Mesothelial cell of epicardium (in vitro differentiated cells): ENCODE measurements at places on chromosomes 3 and 15. TPM values are rescaled to one million over a fixed set of nuclear protein-coding genes. Genes with fewer than 3 reads are reported as not detected.

DNA sequence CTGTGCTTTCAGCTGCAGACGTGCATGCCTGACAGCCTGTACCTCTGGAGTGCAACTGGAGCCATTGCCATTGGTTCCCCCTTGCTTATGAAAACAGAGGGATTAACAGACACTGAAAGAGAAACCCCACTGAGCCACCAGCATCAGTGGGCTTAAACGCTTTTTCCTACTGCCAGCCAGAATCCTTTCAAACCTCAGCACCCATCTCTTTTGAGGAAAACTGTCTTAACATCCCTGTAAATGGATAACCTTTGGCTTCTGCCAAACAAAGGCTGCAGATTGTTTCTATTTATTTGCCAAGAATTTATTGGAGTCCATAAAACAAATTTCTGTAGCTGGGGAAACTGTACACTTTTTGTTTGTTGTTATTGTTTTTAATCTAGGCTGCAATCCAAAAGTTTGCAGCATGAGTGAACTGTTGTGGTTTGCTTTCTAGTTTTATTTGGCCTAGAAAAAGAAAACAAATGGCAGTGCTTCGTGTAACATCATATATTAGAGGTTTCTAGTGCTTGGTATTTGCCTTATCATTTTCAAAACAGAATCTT, 369.2 kb upstream of the IL12A start:
- no peaks in the 10 kb centered on the region for H3K27me3 ChIP-seq
- H3K27ac ChIP-seq, result no peak overlapping the region
- no peaks in the 10 kb centered on the region for H3K36me3 ChIP-seq
- peaks cover 19% of the 10 kb centered on the region for H3K4me1 ChIP-seq
- no peak for DNase-seq

DNA sequence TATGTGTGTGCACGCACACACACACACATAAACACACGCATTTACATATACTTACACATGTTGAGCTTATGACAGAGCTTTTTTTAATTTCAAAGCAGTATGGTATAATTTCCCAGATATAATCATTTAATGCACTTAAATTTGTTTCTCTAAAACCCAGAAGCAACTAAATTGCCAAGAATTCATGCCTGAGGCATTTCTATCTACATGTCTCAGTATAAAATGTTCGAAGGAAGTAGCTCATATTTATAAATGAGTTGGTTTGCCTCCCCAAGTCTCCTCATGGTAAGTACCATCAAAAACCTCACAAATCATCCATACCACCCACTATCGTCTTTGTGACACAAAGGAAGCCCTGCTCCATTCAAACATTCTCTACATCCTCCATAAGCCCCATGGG, 130.6 kb downstream of the RPL22L1 start:
- DNase-seq, result no peak
- peak overlapping the region; percentile 38 for H3K27ac ChIP-seq
- no peaks in the 10 kb centered on the region for H3K27me3 ChIP-seq
- H3K36me3 ChIP-seq, result no peaks in the 10 kb centered on the region

GRCh38 chr3:115968871-115969270, 345.6 kb downstream of the GAP43 start:
- peaks cover 7% of the 10 kb centered on the region for H3K27me3 ChIP-seq
- H3K4me3 ChIP-seq, result no peak overlapping the region
- H3K27ac ChIP-seq, result no peak overlapping the region
- peaks cover 3% of the 10 kb centered on the region for H3K36me3 ChIP-seq
- H3K4me1 ChIP-seq, result no peaks in the 10 kb centered on the region

GRCh38 chr3:65992106-65992505, 46.6 kb downstream of the MAGI1 start:
- peaks cover 7% of the 10 kb centered on the region for H3K36me3 ChIP-seq
- no peaks in the 10 kb centered on the region for H3K27me3 ChIP-seq
- H3K4me3 ChIP-seq, result no peak overlapping the region
- peaks cover 21% of the 10 kb centered on the region for H3K4me1 ChIP-seq
- no peak overlapping the region for H3K27ac ChIP-seq

DNA sequence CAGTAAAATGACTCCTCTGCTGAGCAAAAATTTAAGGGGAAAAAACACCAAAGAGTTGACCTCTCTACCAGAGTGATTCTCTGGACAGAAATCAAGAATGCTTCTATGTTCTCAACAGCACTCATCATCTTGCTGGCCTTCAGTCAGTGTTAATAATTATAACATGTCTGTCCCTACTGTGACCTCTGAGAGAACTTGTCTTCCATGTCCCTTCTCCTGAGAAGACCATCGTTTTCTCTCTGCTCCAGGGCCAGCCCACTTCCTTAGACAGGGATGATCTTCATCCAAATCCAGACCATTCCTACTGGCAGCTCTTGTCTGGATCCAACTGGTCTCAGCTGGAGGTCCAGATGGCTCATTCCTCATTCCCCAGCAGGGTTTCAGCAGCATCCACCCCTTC, 139.0 kb upstream of the NECTIN3 start:
- no peaks in the 10 kb centered on the region for H3K36me3 ChIP-seq
- H3K27me3 ChIP-seq, result no peaks in the 10 kb centered on the region
- no peak overlapping the region for H3K4me3 ChIP-seq
- DNase-seq, result no peak

DNA sequence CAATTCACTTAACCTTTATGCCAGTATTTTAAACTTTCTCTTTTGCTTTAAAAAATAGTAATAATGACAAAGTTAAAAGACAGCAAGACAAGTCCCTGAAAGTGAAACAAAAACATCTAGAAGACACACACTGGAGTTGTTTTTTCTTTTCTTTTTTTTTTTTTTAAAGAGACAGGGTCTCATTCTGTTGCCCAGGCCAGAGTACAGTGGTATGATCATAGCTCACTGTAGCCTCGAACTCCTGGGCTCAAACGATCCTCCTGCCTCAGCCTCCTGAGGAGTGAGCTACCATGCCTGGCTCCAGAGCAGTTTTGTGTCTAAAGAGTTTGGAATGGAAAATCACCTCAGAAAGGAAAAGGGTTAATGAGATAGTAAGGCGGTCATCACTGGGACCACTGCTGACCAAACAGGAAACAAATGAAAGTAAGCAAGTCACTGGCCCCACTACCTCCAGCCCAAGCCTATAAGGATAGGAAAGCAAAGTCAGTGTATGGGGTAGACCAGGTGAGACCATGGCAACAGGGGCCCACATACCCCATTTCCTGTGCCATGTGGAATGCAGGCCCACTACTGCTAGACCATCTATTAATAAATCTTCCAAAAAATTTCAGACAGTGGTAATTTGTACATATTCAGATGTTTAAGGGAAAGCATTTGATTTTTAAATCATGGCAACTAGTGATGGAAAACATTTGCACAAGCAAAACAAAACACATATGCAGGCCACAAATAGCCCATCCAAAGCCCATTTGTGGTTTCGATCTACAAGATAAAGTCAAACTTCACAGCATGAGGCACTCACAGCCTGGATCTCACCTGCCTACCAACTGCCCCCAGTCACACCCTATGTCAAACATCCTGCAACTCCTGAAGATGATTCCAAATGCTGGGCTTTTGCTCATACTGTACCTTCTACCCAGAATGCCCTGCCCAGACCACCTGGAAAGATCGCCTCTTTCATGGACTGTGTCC, 62.6 kb downstream of the OSBPL10 start:
- H3K27me3 ChIP-seq, result no peaks in the 10 kb centered on the region
- peaks cover 27% of the 10 kb centered on the region for H3K4me1 ChIP-seq
- DNase-seq, result no peak
- no peak overlapping the region for H3K4me3 ChIP-seq
- H3K36me3 ChIP-seq, result peaks cover 11% of the 10 kb centered on the region

The KCNMB3 gene
- total RNA-seq, result 4.1 to 5.2 TPM (median 4.9 TPM) in 3 replicates

DNA sequence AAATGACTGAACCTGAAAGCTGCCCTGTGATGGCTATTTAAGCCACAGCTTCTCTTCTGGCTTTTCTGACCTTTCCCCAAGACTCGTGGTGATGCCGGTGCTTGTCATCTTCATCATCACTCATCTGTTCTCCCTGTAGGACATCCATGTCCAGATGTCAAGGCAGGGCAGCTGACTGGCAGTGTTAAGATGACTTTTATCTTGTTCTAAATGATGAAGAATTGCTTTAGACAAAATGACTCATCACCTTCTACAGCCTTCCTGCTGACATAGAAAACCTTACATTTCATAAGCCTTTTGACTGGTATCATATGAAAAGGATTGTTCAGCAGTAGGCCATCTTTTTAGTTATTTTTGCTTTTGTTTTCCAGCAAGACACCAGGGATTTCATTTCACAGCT, 67.0 kb upstream of the GPR149 start:
- no peaks in the 10 kb centered on the region for H3K36me3 ChIP-seq
- no peak overlapping the region for H3K4me3 ChIP-seq
- H3K27ac ChIP-seq, result no peak overlapping the region
- no peaks in the 10 kb centered on the region for H3K4me1 ChIP-seq
- H3K27me3 ChIP-seq, result no peaks in the 10 kb centered on the region

GRCh38 chr15:83205725-83206324, 1.8 kb downstream of the HDGFL3 start:
- peak overlapping the region; percentile 90 for H3K4me3 ChIP-seq
- no peak for DNase-seq
- H3K36me3 ChIP-seq, result no peaks in the 10 kb centered on the region
- H3K27me3 ChIP-seq, result no peaks in the 10 kb centered on the region

DNA sequence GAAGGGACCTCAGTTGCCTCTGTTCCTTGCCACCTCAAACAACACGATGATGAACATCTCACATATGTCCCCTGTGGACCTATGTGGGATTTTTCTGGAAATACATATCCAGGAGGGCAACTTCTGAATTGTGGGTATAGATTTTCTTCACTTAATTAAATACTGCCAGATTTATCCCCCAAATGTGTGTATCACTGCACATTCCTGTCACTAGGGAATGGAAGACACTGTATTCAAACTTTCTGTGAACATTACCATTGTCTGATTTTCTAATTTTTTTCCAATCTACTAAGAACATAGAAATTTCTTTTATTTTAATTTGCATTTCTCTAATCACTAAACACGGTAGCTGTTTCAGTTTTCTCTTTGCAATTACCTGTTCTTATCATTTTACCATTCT, 102.0 kb upstream of the MRPS22 start:
- no peaks in the 10 kb centered on the region for H3K36me3 ChIP-seq
- no peak overlapping the region for H3K4me3 ChIP-seq
- H3K27ac ChIP-seq, result no peak overlapping the region
- H3K4me1 ChIP-seq, result no peaks in the 10 kb centered on the region
- no peak for DNase-seq

DNA sequence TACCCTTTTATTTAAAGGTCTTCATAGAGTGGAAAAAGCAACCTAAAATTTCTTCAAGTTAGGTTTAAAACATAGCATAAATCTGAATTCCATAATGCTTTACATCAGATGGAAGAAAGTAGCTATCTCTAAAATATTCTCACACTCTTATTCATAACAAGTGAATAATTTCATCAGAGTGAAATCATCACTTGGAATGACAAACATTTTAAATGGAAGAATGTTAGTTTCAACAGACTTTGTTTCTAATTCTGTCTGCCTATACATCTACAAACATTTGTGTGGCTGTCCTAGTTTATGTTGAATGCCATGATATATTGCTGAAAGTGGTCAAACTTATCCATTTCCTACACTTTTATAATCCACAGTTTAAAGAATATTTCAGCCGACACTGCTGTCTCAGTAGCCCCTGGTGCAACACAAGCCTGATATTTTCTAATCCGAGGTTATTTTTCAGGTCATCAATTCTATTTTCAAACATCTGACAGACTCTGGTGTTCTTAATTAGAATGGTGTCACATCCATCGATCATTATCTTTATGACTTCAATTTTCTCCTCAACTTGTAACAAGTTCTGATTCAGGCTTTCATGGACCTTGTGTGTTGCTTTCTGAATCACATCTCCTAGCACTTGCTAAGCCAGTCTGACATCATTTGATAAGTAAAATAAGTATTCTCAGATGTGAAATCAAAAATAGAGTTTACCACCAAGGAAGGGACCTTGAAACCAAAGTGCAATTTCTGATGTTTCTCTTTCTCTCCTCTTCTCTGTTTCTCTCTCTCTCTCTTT, 17.1 kb upstream of the CNTN3 start:
- no peak overlapping the region for H3K27ac ChIP-seq
- no peaks in the 10 kb centered on the region for H3K36me3 ChIP-seq
- H3K4me1 ChIP-seq, result no peaks in the 10 kb centered on the region
- DNase-seq, result no peak
- no peak overlapping the region for H3K4me3 ChIP-seq

DNA sequence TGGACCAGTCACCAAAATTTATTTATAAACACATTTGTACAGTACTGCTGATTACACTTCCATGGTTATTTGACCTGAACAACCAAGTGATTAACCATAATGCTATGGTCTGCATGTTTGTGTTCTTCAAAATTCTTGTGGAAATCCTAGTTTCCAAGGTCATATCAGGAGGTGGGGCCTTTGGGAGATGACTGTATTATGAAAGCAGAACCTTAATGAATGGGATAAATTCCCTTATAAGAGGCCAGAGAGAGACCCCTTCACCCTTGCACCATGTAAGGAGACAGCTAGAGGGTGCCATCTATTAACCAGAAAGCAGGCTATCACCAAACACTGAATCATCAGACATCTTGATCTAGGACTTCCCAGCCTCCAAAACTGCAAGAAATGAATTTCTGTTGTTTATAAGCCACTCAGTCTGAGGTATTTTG, 1.9 kb downstream of the SCAPER start:
- peaks cover 31% of the 10 kb centered on the region for H3K4me1 ChIP-seq
- H3K36me3 ChIP-seq, result peaks cover 13% of the 10 kb centered on the region
- no peaks in the 10 kb centered on the region for H3K27me3 ChIP-seq

DNA sequence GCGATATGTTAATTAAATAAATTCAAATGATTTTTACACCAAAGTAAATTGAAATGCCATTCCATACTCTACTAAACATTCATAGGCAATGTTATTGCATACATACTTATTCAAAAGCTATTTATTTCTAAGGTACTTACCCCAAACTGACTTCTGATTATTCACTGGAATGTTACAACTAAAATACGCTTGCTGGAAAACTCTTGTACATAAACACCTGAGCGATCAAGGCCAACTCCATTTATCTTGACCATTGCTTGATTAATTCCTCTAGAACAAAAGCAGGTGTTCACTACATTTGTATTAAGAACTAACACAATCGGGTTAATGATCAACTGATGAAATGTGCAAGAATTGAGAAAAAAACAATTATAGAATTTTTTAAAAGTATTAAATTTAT, at the start of gene SERPINI2:
Gene SERPINI2, minus strand, starts transcription at position 180 of the 400 bp plus-strand sequence. CDS start 2,208 bp downstream, outside the sequence.
- no peak for DNase-seq
- no peaks in the 10 kb centered on the region for H3K27me3 ChIP-seq
- H3K27ac ChIP-seq, result no peak within 1 kb of the TSS

DNA sequence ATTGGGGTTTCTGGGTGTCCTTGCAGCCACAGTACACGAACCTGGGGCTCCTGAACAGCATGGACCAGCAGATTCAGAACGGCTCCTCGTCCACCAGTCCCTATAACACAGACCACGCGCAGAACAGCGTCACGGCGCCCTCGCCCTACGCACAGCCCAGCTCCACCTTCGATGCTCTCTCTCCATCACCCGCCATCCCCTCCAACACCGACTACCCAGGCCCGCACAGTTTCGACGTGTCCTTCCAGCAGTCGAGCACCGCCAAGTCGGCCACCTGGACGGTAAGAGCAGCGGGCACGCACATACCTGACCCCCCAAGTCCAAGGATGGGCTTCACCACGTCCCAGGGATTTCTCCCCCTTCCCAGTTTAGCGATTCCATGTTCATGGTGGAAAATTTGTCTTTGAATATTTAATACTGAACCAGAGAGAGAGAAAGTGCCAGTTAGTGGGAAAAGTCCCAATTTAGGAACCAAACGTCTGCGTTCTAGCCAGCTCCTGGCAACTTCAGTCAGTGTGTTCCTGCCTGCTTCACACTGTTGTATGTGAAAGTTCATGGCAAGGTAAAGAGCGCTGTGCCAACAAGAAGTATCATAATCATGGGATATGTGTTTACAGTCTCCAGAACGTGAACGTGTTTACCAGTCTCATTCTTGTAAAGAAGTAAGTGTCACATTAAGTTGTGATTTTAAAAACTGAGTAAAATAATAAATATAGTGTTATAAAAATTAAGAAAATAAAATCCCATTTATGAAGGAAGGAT, 177.2 kb downstream of the TP63 start:
- peaks cover 52% of the 10 kb centered on the region for H3K4me1 ChIP-seq
- H3K4me3 ChIP-seq, result no peak overlapping the region
- H3K27ac ChIP-seq, result no peak overlapping the region
